Activated CD8-positive, alpha-beta memory T cell treated with anti-CD3 and anti-CD28 coated beads for 24 hours (primary cell): ENCODE measurements at places on chromosomes 1 and 21.

DNA sequence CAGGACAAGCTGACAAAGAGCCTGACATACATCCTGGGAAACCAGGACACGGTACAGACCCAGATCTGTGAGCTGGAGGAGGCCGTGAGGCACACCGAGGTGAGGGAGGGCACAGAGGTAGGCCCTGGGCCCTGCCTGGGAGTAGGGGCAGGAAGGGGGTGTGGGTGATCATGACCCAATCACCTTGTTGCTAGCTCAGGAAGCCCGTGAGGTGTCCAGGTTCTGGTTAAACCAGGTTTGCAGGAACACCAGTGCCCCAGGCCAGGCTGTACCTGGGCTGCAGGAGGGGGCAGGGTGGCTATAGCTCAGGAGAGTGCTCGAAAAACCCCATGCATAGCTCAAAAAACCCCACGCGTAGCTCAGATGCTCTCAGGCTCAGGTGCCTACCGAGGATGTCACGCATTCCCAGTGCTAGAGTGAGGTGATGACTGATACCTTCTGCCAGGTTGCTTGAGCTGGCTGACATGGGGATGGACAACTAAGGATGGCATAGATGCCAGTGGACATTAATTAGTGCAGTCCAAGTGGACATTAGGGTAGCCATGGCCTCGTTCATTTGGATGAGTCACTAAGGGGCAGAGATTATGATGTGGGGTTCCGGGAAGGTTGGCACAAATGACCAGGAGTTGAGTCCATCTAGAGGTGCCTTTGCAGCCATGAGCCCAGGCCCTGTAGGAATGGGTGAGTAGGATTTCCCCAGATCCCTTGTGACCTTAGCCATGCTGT, 3.7 kb downstream of the TRIM46 start:
- DNase-seq, result no peak

DNA sequence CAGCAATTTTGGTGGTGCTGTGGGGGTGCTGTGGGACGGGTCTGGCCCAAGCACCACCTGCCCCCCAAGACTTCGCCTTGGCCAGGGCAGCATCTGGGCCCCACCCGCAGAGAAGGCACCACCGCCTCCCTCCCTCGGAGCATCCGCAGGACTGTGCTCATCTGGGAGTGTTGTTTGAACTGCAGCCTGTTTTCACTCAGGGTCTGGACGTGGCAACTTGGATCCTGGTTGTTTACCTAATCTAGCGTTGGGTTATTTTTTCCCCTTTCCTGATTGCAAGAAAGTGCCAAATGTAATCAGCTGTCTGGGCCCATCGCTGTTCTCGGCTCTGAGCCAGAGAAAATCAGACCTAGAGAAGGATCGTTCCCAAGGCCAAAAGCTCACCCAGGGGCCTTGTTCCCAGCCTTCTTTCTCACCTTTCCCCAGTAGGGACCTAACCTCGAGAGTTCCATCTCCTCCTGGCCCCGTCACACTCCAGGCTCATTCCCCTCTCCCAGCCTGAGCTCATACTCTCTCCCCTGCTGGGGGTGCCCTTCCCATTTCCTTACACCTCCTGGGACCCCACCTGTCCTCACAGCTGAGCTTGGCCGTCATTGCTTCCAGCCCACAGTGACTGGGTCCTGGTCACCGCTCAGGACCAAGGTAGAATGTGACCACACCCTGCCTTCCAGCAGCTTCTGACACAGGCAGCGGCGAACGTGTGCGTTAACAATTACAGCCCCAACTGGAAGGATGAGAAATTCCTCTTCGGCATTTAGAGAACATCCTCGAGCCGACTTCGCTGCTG, 72.0 kb upstream of the FAM20B start:
- DNase-seq, result no peak

DNA sequence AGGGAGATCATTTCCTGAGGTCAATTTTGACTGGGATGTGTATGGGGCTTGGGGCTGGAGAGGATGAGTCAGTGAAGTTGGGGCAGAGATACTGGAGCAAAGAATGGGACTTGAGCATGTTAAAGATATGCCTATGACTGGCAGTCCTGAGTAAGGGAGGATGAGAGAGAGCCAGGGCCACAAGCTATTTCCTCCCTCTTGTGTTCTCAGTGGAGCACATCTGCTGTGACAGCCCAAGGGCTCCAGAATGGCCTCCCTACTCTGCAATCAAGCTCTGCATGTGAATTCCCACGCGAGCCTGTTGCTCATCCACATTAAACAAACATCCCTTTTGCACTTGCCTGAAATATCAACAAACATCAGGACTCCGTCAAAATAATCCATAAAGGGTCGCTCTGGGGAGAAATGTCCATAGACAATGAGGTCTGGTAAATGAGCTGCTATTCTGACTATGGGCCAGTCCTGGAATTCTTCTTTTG, 9.2 kb downstream of the ADCY10 start:
- no peak for DNase-seq

DNA sequence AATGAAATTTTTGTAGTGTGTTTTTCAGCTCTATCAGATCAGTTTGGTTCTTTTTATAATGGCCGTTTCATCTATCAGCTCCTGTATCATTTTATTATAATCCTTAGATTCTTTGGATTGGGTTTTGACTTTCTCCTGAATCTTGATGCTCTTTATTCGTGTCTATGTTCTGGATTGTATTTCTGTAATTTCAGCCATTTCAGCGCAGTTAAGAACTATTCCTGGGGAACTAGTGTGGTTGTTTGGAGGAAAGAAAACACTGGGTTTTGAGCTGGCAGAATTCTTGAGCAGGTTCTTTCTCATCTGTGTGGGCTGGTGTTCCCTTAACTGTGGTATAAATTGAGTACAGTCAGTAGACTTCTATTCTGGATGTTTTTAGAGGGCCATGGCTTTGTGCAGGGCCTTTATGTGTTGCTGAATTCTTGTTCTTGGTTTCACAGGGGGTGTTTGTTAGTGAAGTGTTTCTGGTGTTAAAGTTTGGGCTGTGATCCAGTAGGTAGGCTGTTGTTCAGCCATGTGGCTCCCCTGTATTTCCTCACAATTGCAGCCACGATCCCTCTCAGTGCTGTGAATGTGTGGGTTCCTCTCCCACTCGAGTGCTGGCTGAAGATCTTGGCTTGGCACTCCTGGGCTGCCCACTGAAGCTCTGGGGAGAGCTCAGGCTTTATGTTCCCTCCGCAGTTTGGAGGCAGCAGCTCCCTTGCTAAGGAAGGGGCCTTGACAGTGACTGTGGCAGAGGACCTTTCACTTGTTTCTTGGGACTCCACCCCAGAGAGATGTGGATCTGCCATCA, 56.0 kb upstream of the CCDC190 start:
- DNase-seq, result no peak

DNA sequence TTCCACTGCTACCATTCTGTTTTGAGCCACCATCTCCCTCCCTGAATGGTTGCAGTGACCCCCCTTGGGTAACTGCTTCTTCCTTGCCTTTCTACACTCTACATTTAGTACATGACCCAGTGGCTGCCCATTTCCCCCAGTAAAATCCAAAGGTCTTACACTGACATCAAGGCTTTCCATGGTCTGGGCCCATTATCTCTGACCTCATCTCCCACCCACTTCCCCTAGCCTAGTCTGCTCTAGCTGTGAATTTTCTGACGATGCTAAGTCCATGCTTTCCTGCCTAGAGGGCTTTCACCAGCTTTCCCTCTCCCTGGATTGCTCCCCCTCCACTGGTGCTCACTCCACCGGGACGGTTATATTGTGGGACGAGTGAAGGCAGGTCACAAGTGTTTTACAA, 219.2 kb downstream of the RYR2 start:
- no peak for DNase-seq

GRCh38 chr1:27430903-27431600, 38.6 kb downstream of the GPR3 start:
- DNase-seq, result no peak

DNA sequence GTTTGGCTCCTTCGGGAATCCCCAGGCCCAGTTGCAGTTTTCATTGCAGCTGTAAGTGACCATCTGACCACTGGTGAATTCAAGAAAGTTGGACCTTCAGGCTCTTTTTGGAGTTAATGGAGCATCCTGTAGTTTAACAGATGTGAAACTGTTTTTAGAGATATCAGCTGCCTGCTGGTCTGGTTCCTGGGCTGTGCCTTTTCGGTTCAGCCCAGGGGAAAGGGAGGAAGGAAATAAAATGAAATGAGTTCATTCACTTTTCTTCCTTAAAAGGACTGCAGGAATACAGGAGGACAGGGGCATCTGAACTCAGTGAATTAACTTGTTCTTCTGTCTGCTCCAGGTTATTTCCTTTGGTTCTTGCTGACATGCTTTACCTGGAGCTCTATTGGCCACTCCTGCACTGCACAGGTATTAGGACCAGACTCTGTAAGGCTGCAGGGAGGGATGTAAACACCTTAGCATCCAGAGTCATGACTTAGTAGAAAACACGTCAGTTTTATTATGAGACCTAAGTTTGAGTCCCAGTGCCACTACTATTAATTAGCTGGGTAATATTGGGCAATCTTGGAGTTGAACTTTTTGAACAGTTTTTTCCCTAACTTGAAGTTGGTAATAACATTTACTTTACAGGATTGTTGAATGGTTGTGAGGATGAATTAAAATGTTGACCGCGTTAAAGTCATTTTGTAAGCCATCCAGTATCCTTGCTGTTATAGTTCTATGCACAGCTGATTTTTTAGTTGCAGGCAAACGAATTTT, 83.6 kb downstream of the LRRC8D start:
- DNase-seq, result no peak

DNA sequence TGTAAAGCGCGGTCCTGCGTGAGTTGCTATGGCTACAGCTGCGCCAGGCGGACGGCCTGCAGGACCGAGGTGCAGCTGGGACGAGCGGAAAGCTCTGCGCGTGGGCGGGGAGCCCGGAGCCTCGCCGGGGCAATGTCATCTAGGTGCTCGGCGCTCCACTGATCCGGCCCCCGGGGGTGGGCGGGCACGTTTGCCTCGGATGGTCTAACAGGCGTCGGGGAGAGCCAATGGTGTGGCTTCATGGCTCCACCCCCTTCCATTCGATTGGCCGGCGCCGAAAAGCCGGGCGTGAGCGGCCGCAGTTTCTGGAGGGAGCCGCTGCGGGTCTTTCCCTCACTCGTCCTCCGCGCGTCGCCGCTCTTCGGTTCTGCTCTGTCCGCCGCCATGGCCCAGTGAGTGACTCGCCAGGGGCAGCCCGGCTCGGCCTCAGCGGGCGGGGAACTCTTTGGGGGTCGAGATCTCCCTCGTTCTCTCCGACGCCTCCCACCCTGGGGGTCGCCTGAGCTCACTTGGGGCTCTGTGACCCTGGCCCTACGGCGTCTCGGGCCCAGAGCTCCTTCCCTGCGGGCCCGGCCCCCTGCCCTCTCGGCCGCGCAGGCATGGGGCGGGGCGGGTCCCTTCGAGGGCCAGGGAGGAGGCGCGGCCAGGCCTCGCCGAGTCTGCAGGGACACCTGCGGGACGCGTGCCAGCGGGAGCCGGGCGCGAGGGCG, at the start of gene PGD:
Gene PGD (plus strand): TSS at position 331 of the 710 bp plus-strand sequence. CDS start 54 bp downstream, at position 385.
- peak; percentile 98 for DNase-seq

- DNase-seq, result no peak
Observed at GRCh38 chr21:29674343-29674742, 265.5 kb downstream of the GRIK1 start.

GRCh38 chr1:192066202-192066601, 92.1 kb upstream of the RGS18 start:
- DNase-seq, result no peak

DNA sequence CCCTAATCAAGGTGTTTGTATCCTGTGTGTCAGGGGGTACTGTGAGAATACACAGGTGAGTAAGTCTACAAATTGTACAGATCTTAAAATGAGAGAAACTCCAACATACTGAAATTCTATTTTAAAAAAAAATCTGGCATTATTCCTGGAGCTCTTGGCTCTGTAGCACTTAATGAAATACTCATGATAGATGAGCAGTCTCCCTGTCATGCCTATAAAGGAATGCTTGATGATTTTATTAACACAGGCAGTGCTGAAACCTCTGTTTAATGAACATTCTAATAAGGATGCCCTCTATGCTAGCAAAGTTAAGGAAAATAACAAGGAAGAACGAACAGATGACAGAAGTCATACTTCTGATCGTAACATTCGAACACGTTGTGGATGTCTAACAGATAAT, 233.9 kb upstream of the NEGR1 start:
- no peak for DNase-seq

DNA sequence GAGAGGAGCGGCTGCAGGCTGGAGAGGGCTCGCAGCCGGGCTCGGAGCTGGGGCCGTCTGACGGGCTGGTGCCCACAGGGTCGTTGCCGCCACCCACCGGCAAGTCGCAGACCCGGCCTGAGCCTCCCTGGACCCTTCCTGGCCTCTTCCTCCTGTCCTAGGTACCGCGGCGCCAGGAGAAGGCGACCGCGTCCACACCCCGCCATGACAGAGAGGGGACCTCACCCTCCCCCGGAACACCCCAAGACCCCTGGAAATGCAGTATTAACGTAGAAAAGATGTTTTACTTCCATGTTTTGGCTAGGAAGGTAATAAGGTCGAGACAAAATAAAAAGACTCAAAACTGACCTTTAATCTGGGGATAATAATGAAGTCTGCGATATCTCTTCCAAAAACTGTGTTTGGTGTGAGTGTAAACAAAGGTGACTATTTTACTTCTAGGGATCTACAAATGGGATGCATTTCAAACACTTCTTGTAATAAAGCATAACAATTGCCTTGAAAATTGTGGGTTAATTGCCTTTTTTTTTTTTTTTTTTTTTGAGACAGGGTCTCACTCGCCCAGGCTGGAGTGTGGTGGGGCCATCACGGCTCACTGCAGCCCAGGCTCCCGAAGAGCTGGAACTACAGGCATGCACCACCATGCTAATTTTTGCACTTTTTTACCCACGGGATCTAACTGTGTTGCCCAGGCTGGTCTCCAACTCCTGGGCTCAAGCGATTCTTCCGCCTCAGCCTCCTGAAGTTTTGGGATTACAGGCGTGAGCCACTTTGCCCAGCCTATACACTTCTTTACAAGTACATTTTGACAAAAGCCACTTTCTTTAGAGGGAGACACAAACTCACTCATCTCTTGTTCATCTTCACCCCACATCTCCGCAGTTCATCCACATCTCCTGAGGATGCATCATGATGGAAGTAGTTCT, 838 bp upstream of the RSRP1 start:
- DNase-seq, result no peak

GRCh38 chr1:16716691-16717335, 23.5 kb upstream of the RNU1-4 start:
- DNase-seq, result peak; percentile 55

- no peak for DNase-seq
Observed at GRCh38 chr1:29808141-29808995, 572.0 kb downstream of the PTPRU start.

GRCh38 chr1:22665752-22666151, 12.7 kb downstream of the C1QB start:
- no peak for DNase-seq

GRCh38 chr1:48493041-48493440, 21.0 kb upstream of the SPATA6 start:
- no peak for DNase-seq
